T-helper 2 cell treated with Interferon-gamma antibody and Interleukin-4, amounts not matched to agents 5 μg/mL and 100 μg/mL, for 36 hours (primary cell): ENCODE measurements at places on chromosomes 11 and 22.

GRCh38 chr11:44133335-44133946, 38.0 kb downstream of the EXT2 start:
- no peak for DNase-seq

- no peak for DNase-seq
Observed at GRCh38 chr22:25710501-25710900, 31.5 kb upstream of the MYO18B start.

- DNase-seq, result no peak
Observed at GRCh38 chr11:125517116-125517770, 21.2 kb upstream of the FEZ1 start.

- DNase-seq, result no peak
Observed at GRCh38 chr22:35523167-35523947, 17.3 kb upstream of the RASD2 start.

- DNase-seq, result no peak
Observed at GRCh38 chr11:2293531-2293971, 8.2 kb downstream of the C11orf21 start.

- no peak for DNase-seq
Observed at GRCh38 chr11:110339456-110340250, 43.2 kb upstream of the RDX start.

- DNase-seq, result no peak
Observed at GRCh38 chr11:100969008-100969407, 160.6 kb downstream of the PGR start.

DNA sequence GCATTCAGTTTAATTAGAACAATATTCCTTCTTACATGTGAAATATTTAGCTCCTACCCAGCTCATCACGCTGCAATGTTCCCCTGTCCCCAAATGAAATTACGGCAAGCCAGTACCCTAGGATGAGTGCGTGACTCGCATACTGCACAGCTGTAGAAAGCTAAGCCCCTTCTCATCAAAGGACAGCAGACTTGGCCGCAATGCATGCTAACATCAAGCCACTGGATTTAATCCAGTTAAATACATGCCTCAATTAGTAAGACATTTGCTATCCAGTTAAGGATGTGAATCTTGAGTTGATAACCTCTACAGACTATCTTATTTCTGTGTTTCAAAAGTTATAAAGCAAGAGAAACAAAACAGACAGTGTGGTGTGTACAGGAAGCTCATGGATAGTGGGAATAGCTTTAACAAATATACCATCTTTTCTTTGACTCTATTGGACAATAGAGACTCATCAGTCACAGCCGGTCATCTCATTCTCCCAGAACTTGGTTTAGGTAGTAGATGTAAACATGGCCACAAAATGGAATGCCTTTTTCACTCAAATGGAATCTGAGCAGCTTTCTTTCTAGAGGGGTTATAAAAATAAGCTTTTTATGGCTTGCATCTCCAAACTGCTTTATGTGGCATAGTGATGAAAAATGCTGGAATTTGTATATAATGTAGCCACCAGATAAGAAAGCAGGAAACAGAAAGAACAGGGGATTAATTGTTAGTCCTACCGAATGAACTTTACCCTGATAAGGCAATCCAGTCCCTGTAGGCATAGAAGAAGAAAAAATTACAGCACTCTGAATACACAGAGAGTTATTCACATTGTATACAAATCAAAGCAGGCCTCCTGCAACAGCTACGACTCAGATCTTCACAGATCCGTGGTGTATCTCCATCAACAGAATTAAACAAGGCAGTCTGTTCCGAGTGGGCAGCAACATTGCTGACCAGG, 224.1 kb downstream of the CADM1 start:
- no peak for DNase-seq

GRCh38 chr11:79265756-79266322, 175.0 kb downstream of the TENM4 start:
- DNase-seq, result no peak

DNA sequence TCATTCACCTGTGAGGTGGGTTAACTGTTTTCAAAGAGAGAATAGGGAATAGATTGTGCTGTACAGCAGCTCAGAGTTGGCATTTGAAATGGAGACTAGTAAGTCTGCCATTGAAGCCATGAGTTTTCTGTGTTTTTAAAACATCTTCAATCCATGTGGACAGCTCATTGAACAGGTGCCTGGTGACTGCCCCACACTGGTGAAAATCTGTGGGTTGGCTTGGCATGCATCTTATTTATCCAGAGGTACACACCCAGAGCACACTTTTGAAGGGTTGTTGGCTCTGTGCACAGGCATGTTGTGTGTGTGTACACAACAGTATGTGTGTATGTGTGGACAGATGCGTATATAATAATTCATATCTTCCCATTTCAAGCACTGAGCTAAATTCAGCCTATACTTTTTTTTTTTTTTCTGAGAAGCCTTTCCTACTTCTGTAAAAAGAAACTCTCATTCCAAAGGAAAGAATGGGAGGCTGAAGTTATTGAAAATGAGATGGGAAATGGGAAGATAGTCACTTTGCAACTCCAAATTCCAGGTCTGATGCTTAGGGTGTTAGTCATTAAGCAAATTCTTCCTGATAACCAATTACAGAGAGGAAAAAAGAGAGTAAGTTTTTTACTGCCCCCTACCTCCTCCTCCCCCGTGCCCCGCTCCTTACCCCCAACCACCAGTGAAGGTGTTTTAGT, 7.0 kb upstream of the LYVE1 start:
- DNase-seq, result no peak

- no peak for DNase-seq
Observed at GRCh38 chr11:90699791-90700400, 477.0 kb upstream of the CHORDC1 start.

DNA sequence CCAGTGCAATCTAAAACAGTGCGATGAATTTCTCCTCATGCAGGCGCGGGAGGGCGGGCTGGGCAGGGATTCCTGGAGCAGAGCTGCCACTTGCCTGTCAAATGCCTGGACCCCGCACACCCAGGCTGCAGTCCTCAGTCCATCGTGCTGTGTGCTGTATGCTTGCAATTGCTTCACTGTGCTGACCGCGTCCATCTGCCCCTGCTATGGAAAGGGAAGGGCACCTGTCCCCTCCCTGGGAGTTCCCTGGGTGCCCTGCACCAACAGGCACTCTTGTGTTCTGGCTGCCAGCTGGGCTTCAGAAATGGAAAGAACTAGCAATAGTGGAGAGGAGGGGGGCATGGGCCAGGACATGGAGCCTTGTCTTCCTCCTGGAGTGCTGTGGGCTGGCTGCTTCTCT, 185.4 kb upstream of the B3GAT1 start:
- no peak for DNase-seq

DNA sequence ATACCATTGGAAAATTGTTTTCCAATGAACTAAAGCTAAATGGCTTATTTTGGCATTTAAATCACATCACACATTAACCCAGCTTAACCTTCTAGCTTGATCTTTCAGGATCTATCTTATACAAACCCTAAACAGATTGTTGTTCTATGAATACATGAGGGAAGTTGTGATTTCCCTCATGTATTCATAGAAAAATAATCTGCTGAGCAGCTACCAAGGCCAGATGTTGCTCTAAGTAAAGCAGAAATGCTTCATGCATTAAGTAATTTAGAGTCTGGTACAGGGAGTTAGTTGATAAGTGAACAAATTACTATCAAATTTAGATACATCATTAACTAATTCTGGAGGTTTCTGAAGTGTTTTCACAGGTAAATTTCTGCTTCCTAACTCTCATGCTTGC, 204.6 kb upstream of the ANO3 start:
- no peak for DNase-seq

GRCh38 chr22:44205516-44206329, 25.0 kb downstream of the PARVG start:
- no peak for DNase-seq

GRCh38 chr11:130801333-130802122, 114.8 kb downstream of the SNX19 start:
- no peak for DNase-seq

- no peak for DNase-seq
Observed at GRCh38 chr11:110243791-110244190, 52.6 kb downstream of the RDX start.

DNA sequence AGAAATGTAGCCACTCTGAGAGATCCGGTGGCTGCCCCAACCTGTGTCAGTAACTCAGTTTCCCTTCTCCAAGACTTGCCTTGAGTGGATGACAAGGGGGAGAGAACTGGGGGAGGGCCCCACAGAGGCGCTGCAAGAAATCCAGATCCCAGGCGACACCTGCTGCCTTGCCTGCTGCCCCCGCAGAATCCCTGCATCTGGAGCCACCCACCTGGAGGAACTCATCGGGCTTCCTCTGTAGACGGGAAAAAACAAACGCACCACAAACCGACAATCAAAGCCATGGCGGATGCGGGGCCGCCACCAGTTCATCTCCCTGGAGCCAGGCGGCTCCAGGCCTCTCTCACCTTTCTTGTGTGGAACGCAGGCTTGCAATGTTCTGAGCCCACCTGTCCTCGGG, 40.2 kb downstream of the MACROD1 start:
- DNase-seq, result no peak

DNA sequence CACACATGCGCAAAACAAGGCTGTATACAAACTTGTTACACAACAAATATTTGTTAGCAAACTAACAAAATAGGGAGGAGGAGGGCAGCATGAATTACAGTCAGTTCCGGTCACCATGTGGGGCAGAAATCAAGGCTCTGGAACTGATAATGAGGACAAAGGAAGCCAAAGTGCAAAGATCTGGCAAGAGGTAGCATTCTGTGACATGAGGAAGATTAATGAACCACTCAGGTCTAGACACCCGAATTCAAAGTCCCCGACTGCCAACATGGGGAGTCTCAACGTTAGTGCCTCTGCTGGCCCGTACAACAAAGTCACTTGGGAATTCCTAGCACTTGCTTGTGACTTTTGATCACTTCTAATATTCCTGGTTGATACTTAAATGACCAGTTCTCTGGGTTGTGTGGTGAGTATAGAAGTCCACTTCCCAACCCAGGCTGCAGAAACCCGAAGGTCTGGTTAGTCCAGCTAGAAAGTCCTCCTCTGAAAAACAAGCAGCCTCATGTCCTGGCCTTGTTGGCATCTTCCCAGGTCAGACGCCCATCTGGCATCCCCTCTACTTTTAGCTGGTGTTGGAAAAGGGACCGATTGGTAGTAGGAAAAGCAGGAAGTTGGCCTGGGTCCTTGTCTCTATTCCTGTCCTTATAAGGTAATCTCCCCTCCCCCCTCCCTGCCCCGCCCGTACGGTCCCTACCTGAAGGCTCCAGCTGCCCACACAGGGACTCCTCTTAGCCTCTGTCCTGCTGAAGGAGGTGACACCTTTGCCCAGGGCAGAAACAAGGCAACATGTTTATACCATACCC, 1.6 kb downstream of the SUN2 start:
- no peak for DNase-seq

DNA sequence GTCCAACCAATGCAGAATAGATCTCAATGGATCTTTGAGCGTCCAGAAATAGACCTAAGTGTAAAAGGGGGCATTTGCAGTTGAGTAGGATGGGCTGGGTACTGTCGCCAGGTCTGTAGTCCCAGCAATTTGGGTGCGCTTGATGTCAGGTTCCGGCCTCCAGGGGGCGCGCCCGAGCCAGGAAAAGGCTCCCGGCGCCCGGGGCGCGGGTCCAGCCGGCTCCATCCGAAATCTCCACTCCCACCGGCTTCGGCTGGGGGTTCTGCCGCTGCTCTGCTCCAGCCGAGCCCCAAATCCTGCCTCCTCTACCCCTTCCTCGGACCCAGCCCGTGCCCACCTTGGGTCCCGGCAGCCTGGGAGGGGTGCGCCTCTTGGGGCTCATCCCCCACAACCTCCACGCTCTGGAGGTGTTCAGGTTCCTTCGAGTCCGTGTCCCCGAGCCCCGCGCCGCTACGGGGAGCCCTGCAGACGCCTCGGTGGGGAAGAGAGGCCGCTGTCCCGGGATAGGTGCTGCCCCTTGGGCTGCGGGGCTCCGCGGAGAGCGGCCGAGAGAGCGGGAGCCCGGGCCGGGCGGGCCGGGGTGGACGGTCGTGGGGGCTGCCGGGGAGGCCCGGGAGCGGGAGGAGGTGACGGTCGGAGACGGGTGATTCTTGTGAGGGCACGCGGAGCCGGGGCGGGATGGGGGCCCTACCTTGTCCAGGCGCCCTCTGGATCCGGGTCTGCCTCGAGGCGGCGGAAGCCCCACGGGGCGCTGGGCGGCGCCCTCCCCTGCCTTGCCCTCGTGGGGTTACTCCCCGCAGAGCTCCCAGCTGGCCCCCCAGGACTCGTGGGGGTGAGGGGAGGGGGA, 13.0 kb upstream of the CYB5R3 start:
- peak; percentile 72 for DNase-seq

- no peak for DNase-seq
Observed at GRCh38 chr11:113332023-113332422, 17.6 kb downstream of the TTC12 start.
